ENCODE measurements at places on chromosomes 2 and 18. TPM values are rescaled to one million over a fixed set of nuclear protein-coding genes. Genes with fewer than 3 reads are reported as not detected.

DNA sequence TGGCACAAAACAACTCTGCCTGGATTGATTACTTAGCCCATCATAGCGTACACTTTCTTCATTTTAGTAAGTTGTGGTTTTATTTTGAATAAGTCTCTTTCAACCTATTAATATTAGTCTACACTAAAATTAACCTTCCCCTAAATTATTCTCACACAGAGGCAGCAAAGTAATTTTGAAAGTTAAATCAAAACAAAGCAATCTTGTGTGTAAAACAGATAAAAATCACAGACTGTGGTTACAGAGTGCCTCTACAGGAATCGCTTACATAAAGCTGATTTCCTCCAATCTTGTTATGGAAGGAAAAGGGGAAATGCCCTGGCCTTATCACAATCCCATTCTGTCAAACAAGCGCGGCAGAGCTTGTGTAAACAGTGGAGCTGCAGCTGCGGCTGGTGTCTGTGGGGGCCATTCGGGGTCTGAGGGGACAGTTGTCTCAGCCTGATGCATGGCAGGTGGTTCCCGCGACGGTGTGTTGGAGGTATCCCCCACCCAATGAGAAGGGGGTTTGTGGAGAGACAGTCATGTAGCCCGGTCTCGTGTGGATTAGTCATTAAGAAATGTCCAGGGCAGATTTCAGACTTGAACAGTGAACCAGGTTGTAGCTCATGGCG lies 42.1 kb downstream of the BCL2L11 start:
- no peak for DNase-seq

Gene CPO
- polyA plus RNA-seq = 1.2 TPM

Gene EFR3B
- polyA plus RNA-seq = 5.9 TPM

DNA sequence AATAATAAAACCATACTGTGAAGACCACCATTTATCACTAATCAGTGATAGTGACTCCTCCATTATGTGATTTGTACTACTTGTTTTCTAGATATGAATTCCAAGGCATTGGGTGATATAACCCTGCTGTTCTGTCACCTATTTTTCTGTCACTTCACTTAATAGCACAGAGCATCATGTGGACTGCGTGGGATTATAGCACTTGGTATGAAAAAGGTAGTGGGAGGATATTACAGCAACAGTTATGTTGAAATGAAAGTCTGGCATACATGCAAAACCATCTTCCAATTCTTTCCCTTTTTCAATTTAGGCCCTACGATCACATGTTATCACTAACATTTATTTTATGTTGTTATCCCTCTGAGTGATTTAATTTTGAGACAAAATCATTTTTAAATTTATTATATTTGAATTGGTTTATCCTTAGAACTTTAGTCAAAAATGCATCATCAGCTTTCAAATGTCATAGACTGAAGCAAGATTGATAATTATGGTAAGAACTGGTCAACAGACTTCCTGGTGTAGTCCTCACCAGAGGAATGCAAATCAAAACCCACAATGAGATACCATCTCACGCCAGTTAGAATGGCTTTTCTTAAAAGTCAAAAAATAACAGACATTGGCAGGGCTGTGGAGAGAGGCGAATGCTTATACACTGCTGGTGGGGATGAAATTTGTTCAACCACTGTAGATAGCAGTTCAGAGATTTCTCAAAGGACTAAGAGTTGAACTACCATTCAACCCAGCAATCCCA lies 242.6 kb downstream of the IKZF2 start:
- DNase-seq = no peak

- no peak for DNase-seq
Observed at GRCh38 chr18:28757466-28758008, 580.6 kb upstream of the CDH2 start.

Gene C1QL2
- polyA plus RNA-seq = not detected

GRCh38 chr2:38850045-38850444 lies 25.7 kb downstream of the DHX57 start:
- no peak for DNase-seq

GRCh38 chr2:20384953-20385352 lies 34.3 kb upstream of the PUM2 start:
- no peak for DNase-seq

GRCh38 chr18:31884020-31884419 lies 58.9 kb downstream of the TRAPPC8 start:
- no peak for DNase-seq

GRCh38 chr18:70331456-70332097 lies 42.7 kb downstream of the SOCS6 start:
- no peak for DNase-seq

DNA sequence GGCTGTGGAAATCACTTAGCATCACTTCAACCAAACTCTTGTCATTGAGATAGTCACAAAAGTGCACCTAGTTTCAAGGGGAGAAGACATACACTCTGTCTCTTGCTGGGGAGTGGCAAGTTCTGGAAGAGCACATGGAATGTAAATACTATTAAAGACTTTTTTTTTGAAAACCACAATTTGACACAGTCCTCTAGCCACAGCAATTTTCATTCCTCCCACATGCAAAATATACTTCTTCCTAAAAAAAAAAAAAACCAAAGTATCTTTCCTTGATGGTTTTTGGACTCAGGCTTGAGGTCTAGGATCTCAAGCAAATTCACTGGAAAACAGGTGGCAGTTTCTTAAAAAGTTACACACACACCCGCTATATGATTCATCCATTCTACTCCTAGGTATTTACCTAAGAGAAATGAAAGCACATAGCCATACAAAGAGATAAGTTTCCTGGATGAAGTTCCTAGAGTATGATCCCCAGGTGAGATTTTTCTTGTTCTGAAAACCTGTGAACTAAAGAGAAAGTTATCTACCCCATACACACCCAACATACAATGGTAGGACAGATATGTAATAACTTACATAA lies 295.8 kb downstream of the SP3 start:
- no peak for DNase-seq

DNA sequence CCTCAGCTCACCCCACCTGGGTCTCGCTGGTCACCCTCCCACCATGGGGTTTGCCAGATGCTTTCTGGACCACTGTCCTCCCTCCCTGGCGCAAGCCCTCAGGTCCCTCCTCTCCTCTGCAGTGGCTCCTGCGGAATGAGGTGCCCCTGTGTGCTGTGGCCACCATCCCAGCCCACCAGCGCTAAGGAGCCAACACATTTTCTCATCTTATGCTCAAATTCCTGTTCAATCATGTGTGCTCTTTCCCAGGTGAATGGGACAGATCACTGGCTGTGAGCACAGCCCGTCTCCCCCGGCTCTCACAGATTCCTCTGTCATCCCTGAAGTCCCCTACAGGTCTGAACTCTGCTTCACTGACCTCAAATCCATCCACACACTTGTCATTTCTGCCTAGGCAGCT lies 15.2 kb upstream of the CCDC74B start:
- no peak for DNase-seq

GRCh38 chr2:82124629-82125028 lies 1820.1 kb upstream of the LRRTM1 start:
- no peak for DNase-seq

DNA sequence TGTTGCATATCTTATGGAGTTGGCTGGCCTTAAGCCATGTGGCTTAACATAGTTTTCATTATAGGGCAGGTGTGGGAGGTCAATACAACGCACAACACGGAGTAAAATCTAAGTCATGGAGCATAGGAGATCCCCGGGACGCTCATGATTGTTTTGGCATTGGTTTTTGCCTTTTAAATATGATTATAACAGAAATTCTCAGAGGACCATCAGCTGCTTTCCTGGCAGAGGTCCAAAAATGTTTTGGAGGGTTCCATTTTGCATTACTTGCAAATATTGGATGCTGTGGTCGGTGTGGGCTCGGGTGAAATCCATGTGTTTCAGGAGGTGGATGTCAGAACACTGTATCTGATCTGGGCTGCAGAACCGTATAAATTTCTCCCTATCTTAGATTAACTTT lies 3.4 kb downstream of the NCOA1 start:
- DNase-seq = no peak

DNA sequence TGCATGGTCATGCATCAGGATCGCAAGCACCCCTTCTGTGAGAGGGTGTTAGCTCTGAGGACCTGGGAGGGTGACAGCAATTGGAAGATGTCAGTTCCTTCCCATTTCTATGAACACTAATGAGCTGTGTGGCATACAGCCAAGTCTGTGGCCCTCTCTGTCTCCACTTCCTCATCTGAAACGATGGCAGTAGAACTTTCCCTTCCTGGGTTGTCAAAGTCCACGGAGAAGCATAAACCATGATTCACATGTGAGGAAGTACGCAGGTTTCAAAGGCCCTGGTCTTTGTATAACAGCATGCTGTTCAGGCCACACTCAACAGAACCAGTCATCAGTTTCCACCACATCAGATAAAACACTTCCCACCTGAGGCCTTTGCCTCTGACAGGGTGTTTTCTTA lies 167.4 kb upstream of the RAB6C start:
- no peak for DNase-seq

DNA sequence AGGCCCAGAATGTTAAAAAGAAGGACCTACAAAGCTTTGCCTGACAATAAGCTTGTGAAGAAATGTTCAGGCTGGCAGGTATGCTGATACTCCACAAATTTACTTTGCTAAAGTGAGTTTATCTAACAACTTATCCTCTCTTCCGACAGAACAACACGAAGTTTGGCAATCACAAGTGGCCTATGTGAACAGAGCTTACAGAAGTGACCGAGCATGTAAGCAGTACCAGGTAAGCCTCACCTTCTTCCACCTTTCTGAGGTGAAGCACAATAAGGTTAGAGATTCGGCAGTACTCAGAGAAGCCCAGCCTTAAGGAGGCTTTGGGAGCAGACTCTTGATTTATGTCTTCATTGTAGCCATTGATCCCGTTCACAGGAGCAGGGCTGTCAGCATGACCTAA lies 9.0 kb upstream of the LCT start:
- no peak for DNase-seq

GRCh38 chr2:25304321-25304720 lies 37.4 kb downstream of the DNMT3A start:
- DNase-seq = no peak

DNA sequence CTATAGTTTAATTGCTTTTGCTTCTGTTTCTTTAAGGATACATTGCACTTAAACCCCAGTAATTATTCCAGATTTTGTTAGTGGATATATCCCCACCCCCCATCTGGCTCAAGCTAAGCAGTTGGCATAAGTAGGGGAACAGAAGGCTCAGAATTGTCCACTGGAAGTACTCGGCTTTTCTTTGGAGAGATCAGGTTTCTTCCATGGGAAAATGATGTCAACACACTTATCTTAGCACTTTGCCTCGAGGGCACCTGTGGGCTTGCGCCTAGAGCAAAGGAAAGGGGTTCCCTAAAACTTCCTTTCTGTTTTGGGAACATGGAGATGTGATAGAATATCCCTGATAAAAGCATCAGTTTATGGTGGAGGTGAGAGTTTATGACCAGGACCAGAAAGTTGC lies 130.6 kb downstream of the FMNL2 start:
- no peak for DNase-seq

Gene TSHZ1
- 32.6 TPM for polyA plus RNA-seq

- no peak for DNase-seq
Observed at GRCh38 chr2:196538189-196538588, 101.3 kb upstream of the CCDC150 start.

GRCh38 chr2:31944828-31945571 lies 65.8 kb downstream of the MEMO1 start:
- no peak for DNase-seq

- DNase-seq = no peak
Observed at GRCh38 chr18:77250501-77250925, 865 bp downstream of the GALR1 start.

Gene ITPRIPL1
- 4.9 TPM for polyA plus RNA-seq

DNA sequence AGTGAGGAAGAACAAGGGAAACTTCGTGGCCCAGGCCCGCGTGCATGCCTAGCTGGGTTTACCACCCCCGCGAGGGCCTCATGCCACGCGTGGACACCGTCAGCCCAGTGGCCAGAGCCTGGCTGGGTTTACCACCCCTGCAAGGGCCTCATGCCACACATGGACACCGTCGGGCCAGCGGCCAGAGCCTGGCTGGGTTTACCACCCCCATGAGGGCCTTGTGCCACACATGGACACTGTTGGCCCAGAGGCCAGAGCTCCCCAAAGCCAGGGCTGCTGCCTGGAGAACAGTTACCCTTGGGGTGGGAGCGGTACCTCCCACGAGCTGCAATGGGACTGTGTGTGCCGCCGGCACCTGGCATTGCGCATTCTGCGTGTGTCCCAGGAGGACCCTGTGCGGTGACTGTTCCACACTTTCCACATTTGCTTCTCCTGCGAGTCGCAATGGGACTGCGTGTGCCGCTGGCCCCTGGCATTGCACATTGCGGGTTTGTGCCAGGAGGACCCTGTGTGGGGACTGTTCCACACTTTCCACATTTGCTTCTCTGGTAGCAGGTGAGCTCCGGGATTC lies 105.6 kb upstream of the CTDP1 start:
- DNase-seq = no peak

All from right renal pelvis (tissue), 4 donors.